ENCODE measurements at places on chromosomes 12 and 14.
A peak's percentile ranks its signal among the peaks of the same experiment; 100 is the strongest.

GRCh38 chr14:44785096-44785495 is 176.7 kb downstream of the KLHL28 start:
- DNase-seq, result no peak

GRCh38 chr12:57094208-57095160 is 5.6 kb downstream of the NAB2 start:
- DNase-seq, result no peak

- DNase-seq, result no peak
Observed at GRCh38 chr14:61877035-61877390, 114.8 kb downstream of the SNAPC1 start.

DNA sequence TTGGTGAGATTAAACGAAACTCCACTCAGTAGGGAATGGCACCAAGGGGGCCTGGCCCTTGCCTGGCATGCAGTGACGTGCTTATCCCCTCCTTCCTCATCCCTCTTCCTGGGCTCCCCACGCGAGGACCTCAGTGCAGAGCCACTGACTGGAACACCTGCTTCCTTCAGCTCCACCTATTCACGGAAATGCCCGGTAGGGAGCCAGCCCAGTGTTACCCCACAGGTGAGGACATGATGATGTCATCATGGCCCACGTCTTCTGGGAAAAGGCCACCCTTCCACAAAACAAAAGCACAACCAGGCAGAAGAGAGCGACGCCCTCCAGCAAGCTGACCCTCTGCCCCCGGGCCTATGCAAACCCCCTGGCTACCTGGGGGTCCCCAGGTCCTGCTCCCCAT is 42.1 kb downstream of the CCDC85C start:
- no peak for DNase-seq

DNA sequence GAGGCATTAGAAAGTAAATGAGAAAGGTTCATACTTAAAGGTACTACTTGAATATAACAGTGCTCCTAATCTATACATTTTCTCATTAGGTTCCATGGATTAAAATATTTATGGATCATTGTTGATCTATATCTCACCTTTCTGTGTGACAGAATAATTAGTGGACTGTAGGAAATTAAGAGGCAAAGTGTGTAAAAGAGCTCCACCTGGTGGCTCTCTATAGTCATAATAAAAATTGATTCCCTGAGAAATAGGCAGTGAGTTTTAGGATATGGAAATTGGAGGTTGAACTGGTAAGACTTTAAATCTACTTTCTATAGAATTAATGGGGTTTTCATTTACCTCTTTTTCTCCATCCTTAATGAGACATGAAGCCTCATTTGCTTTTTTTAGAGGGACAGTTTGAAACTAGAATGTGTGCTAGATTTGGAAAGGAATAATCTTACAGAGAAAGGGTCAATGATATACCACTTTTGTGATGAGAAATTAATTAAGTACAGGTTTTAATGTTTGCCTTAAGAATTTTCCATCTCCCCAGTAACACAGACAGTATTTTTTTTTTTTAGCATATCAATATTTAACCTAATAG is 11.8 kb upstream of the DERA start:
- no peak for DNase-seq

DNA sequence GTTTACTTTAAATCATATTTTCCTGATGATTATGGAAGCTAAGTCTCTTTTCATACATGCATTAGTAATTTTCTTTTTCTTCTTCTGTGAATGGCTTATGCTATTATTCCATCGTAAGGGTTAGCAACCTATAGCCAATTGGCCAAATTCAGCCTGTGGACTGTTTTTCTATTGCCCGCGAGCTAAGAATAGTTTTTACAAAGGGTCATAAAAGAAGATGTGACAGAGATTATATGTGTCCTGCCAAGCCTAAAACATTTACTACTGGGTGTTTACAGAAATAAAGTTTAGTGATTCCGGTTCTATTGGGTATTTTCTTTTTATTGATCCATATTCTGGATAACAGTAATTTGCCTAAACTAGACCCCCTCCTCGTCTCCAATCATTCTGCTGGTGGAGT is 268.8 kb upstream of the DIO3 start:
- DNase-seq, result no peak

DNA sequence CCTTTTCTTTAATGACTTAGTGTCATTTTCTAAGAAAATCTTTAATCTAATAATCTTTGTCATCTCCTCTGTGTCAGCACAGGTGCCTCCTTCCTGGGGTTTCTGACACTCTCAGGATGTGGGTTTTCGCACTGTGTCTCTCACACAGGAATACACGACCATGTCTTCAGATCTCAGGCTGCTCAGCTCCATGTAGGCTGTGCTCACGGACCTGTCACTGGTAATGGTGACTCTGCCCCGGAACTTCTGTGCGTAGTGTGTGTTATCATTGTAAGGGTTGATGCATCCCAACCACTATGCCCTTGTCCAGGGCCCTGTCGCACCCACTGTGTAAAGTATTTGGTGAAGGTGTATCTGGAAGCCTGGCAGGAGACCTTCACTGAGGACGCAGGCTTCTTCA is 647.8 kb downstream of the TMEM121 start:
- peak; percentile 13 for DNase-seq

- peak; percentile 24 for DNase-seq
Observed at GRCh38 chr14:65927931-65928356, 515.4 kb downstream of the FUT8 start.

- DNase-seq, result no peak
Observed at GRCh38 chr12:127677537-127678131, 589.3 kb upstream of the TMEM132C start.

- no peak for DNase-seq
Observed at GRCh38 chr12:110171186-110171538, 47.0 kb downstream of the IFT81 start.

- DNase-seq, result no peak
Observed at GRCh38 chr12:69508621-69509020, 38.4 kb downstream of the FRS2 start.

GRCh38 chr12:115417610-115418009 is 733.6 kb upstream of the TBX3 start:
- DNase-seq, result no peak

DNA sequence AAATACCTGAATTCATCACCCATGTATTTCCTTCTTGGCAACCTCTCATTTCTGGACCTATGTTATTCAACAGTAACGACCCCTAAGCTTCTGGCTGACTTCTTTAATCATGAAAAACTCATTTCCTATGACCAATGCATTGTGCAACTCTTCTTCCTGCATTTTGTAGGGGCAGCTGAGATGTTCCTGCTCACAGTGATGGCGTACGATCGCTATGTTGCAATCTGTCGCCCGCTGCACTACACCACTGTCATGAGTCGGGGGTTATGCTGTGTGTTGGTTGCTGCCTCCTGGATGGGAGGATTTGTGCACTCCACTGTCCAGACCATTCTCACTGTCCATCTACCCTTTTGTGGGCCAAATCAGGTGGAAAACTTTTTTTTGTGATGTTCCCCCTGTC is 356 bp downstream of the OR4Q2 start:
- no peak for DNase-seq

DNA sequence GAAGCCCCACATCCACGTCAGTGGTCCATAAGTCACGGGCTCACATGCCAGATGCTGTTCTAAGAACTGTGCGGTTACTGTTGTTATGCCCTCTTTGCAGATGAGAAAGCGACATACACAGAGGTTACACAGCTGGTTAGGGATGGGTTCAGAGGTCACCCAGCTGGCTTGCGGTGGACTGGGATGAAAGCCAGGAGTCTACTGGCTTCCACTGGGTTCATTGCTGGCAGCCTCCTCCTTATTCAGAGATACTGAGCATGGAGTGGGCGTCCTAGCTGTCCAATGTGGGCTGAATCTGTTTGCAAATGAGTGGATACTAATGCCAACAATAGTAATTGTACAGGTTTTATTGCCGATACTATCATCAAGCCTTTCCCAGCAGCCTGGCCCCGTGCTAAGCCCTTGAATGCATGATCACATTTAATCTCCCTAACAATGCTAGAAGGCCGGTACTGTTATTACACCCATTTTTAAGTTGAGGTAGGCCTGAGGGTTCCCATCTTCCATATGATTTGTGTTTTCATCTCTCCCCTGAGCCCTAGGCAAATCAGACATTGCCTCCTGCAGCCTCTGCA is 129.1 kb downstream of the PLXNC1 start:
- no peak for DNase-seq

- DNase-seq, result no peak
Observed at GRCh38 chr12:68176257-68176656, 16.7 kb upstream of the IFNG start.

- DNase-seq, result no peak
Observed at GRCh38 chr12:51415931-51416330, 8.7 kb upstream of the SLC4A8 start.

- no peak for DNase-seq
Observed at GRCh38 chr14:22185191-22185590, 403.8 kb downstream of the DAD1 start.

GRCh38 chr14:24438223-24439097 is 4.1 kb downstream of the SDR39U1 start:
- no peak for DNase-seq

GRCh38 chr14:91912035-91912434 is 35.5 kb downstream of the FBLN5 start:
- DNase-seq, result no peak

- DNase-seq, result no peak
Observed at GRCh38 chr12:14399871-14400270, 34.4 kb downstream of the ATF7IP start.

- no peak for DNase-seq
Observed at GRCh38 chr12:72281126-72281525, 9.0 kb downstream of the TRHDE start.

All from stimulated activated naive CD4-positive, alpha-beta T cell (primary cell).